ENCODE measurements at places on chromosomes 12 and 14. TPM values are rescaled to one million over a fixed set of nuclear protein-coding genes. Genes with fewer than 3 reads are reported as not detected.

GRCh38 chr12:19659086-19659485 lies 219.8 kb downstream of the AEBP2 start:
- no peak for DNase-seq

- DNase-seq: peak; percentile 33
Measured at GRCh38 chr12:52395761-52396434, 10.2 kb downstream of the KRT82 start.

DNA sequence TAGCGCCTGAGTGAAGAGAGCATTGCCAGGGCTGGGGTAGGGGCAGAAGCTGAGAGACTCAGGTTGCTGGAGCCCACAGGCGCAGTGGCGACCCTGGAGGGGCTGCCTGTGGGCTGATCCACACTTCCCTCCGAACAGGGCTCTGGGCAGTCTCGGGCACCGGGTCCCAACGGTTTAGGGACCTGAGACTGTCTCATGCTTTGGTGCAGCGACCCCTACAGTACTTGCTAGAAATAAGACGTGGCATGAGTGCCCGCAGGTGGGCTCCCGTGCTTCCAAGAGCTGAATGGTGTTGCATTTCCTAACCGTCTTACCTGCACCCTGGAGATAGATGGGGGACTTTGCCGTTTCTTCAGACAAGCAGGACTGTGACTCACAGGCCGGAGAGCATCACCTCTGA lies 57.4 kb downstream of the AACS start:
- DNase-seq: peak; percentile 22

DNA sequence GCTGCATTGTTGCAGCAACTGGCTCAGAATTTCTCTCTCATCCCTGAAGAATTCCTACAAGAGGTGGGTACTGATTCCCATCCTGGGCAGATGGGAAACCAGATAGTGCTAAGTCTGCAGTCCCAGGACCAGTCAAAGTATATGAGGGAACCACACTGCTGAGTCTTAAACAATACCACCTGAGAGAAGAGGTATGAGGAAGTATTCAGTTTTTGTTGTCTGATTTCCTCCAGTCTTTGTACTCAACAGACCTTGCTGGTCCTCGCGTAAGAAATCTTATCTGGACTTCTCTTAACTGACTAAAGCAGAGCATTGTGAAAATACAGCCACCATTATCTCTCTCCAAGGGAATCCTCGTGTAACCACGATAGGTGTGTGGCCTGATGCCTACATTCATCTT lies 3.6 kb upstream of the EDDM3A start:
- DNase-seq: no peak

GRCh38 chr14:58918066-58918738 lies 270.3 kb upstream of the DAAM1 start:
- DNase-seq: no peak

DNA sequence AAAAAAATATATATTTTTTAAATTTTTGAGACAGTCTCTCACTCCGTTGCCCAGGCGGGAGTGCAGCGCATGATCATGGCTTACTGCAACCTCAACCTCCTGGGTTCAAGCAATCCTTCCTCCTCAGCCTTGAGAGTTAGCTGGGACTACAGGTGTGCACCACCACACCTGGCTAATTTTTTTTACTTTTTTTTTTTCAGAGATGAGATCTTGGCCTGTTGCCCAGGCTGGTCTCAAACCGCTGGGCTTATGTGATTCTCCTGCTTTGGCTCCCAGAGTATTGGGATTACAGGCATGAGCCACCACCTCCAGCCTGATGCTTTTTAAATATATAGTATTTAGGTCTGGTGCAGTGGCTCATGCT lies 24.5 kb downstream of the MDM2 start:
- no peak for DNase-seq

DNA sequence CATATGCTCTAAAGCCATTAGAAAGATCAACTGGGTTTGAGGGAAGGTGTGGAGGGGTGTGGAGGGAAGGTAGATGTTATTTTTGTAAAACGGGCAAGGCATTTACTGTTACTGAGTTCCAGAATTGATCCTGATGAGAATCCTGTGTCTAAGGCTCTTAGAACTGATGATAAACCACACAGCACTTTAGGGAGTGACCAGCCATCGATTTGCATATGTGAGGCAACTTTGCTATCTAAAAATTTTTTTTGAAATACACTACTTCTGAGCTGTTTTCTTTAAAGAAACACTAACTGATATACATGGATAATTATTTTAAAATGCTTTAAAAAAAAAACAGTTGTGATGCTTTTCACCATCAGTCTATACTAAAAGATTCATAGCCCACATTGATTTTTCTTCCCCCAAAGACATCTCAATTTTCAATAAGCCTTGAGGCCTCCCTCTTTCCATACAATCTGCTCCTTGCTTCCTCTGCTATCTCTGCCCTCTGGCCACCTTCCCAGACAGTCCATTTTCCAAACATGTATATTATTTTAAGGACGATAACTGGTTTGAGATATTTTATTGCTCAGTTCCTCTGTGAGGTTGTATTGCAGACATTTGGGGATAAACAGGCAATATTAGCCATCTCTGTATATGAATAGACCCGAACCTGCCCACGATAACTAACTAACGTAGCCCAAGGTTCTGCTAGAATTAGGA lies 265.9 kb downstream of the EFCAB11 start:
- DNase-seq: no peak

DNA sequence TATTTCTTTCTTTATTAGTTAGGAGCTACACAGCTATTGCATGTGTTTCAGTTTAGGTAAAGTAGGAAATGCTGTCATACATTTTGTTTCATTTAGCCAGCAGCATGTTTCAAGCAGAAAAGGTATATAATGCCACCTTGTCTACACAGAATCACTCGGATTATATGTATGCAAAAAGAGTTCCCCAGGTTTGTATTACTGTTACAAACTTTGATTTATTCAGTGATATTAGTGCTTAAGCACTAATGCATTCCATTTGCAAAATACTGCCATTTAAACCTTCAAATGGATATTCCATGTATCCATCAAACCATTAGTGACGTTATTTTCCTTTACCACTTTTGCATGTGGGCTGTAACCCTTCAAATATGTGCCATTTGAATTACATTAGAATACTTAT lies 564.0 kb downstream of the RPL10L start:
- DNase-seq: no peak

DNA sequence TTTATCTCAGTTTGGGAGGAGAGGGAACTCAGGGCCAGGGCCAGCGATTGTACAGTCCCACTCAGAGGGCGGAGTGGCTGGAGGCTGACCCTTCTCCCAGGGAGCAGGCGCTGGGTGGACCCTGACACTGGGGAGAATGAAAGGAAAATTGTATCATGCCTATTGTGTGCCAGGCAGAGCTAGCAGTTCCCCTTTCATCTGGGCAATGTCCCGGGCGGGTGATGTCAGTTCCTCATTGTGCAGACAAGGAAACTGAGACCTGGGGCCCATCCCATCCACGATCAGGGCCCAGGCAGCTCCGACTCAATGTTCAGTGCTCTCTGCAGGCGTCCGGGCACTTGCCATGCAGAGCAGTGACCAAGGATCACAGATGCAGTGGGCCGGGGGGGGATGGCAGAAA lies 101.9 kb upstream of the RTL1 start:
- no peak for DNase-seq

- DNase-seq: no peak
Measured at GRCh38 chr12:108583991-108584390, 13.9 kb downstream of the TMEM119 start.

DNA sequence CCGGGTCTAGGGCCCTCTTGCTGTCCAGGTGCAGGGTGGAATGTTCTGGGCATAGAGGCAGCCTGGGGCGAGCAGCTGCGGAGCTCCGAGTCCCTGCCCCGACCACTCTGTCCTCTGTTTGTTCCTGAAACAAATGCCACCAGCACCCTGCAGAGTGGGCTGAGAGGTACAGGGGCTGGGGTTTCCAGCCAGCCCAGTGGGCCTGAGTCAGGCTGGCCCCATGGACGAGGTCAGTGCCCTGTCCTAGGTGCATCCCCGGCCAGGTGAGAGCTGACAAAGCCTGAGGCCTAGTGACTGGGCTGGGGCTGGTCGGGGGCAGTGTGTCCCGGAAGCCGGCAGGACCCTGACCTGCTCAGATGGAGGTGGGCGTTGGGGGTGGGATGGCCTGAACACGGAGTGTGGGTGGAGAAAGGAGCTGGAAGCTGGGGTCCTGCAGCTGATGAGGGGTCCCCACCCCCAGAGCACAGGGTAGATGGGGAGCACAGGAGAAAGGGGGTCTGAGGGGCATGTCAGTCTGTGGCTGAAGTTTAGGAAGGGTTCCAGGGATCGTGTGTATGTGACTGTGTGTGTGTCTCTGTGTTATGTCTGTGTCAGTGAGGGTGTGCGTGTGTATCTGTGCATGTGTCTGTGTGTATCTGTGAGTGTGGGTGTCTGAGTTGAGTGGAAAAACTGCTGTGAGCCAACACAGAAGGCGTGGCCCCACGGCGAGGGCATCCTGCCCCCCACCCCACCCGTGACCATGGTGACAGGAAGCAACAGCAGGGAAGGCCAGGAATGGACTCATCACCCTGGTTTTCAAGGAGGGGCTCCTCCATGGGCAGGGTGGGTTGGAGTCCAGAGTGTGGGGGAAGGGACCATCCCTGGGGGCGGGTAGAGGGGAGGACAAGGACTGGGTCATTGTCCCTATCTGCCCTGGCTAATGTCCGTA lies 2.4 kb upstream of the CRIP1 start:
- no peak for DNase-seq

DNA sequence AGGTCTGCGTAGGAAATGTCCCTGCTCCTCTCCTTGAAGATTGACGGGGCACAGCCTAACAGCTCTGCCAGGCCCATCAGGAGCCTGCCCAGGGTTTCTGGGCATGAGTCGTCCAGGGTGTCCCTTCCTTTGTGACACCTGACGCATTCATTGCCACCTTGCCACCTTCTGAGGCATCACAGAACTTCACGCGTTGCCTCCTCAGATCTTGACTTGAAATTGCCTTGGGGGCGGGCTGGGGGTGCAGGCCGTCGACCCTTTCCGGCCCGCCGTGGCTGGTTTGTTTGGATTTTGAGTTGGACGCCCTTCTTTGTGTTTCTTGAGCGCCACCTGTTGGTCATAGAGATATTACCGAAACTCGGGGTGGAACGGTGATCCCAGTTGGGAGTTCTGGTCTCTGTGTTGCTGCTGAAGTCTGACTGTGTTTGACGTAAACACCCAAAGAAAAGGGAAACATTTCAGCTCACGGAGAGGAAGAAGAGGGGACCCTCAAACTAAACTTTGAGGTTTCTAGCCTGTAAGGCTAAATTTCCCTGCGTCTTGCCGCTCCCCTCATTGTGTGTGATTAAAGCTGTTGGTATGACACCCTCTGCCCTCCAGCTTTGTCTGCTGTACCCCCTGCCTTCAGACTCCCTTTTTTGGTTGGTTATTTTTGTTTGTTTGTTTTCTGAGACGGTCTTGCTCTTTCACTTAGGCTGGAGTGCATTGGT lies 44.6 kb downstream of the MLXIP start:
- peak; percentile 78 for DNase-seq

- DNase-seq: no peak
Measured at GRCh38 chr12:123843912-123844748, 82.0 kb downstream of the DNAH10 start.

- no peak for DNase-seq
Measured at GRCh38 chr12:90936230-90937005, 18.6 kb downstream of the CCER1 start.

- DNase-seq: no peak
Measured at GRCh38 chr12:27337376-27337775, 4.7 kb downstream of the BMAL2 start.

DNA sequence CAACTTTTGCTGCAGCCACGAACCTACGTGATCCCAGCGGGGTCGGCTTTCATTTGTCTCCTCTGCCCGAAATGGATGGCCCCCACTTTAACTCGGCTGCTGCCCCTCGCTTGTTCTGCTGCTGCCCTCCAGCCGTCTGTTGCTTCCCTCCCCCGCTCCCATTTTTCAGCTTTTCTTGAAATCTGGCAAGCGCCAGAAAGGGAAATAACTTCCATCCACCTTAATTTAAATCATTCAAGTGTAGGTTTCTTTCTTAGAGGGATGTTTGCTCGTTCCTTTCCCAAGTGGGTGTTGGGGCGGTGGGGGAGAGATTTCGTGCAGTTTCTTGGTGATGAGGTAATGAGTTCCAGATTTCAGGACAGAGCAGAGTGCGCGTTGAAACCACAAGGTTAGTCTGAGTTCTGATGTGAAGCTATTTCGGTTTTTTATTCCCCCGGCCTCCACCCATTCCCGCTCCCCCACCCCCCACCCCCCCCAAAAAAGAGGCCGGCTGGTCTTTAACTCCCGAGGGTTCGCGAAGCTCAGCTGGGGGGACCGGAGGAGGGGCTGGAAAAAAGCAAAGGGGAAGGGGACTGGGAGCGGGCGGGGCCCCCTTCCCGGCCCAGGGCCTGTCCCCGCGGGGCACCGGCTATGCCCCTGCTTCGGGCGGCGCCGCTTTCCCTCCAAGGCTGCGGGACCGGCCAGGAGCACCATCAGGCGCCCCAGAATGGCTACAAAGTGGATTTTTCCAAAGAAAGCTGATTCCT lies 2.2 kb upstream of the ZFP36L1 start:
- peak; percentile 59 for DNase-seq

- DNase-seq: no peak
Measured at GRCh38 chr12:67721248-67721647, 72.7 kb downstream of the DYRK2 start.

The SPIC gene
- total RNA-seq: not detected

The BICDL1 gene
- total RNA-seq: 19.9 TPM

The ARHGEF40 gene
- 2.0 TPM for total RNA-seq

The KRT3 gene
- total RNA-seq: not detected

The ESR2 gene
- 37.7 TPM for total RNA-seq

The LHX5 gene
- not detected for total RNA-seq

The OR5AU1 gene
- not detected for total RNA-seq

The DBX2 gene
- not detected for total RNA-seq

The PTPRQ gene
- not detected for total RNA-seq
